ENCODE measurements at places on chromosomes 7 and 10.

DNA sequence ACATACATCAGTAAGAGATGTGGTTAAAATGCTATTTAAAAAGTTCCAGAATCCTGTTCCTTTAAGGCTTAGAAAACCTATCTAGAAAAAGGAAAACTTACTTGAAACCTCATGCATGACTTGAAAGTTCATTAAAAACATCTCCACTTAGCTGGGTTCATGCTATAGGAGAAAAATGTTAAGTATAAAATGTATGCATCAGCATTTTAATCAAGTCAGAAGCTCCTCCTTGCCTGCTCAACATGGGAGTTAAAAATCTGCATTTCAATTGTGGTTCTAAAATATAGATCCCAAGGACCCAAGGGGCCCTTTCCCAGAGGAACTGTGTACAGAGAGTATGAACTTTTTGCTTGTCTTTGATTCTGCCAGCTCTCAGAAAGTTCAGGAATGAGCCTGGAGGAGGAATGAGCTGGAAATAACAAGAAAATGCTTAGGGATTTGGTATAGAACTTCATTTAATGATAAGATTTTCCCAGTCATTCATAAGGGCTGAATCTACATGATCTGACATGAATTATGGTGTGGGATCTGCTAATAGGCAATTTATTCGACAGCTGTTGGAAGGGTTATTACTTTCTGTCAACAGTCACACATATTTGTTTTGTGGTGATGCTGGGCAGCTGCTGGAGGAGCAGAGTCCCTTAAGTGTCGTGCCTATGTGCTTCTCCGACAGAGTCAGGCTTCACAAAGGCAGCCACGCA, 85.6 kb upstream of the MTPN start:
- no peak for DNase-seq

GRCh38 chr10:89360157-89360556, 17.7 kb upstream of the IFIT1B start:
- no peak for DNase-seq

DNA sequence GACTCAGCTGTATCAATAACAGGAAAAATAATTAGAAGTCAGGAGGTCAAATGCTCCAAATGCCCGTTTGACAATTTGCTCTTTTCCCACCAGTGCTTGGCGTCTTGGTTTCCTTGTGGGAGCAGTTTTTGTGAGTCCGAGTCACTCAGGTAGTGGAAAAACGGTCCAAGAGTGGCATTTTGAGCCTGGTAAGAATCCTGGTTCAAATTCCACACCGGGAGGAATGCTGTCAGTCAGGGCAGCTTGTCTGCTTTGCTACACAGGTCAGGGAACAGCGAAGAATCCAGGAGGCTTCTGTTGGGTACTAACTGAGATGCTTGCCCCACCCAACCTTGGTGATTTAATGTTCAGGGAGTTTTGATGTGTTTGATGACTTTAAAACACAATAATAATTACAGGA, 209.5 kb downstream of the HERPUD2 start:
- DNase-seq, result no peak

DNA sequence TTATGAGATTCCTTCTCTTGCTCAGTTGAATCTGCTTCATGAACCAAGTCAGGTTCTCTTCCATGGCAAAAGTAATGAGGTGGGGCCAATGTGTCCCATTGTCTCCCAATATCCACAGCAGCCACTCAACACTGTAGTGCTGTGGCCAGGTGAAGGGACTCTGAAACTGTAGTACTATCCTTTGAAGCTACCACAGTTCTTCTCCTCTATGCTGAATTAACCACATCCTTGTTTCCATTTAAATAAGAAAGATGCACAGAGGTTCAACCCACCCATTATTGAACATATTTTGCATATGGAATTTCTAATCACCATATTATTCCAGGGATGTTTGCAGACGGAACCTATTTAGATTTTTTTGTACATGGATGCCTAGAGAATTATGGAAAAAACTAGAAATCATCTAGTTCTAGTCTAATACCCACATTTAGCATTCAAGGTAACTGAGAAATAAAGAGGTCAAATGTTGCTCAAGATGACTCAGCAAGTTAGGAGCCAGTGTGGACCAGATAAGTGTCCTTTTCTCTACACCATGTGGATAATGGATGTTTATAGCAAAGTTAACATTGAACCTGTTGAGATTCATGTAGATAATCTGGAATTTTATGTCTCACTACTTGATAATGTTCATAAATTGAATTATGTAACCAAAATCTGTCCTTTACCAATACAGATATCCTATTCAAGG, 64.5 kb downstream of the LRRTM3 start:
- DNase-seq, result no peak

- no peak for DNase-seq
Measured at GRCh38 chr10:77925795-77926565, 575 bp downstream of the DLG5 start.

GRCh38 chr7:74372511-74373111, 81.1 kb upstream of the GTF2IRD1 start:
- DNase-seq, result no peak
